Cardiac muscle cell (in vitro differentiated cells and primary cell): ENCODE measurements at places on chromosomes 3 and 15.

DNA sequence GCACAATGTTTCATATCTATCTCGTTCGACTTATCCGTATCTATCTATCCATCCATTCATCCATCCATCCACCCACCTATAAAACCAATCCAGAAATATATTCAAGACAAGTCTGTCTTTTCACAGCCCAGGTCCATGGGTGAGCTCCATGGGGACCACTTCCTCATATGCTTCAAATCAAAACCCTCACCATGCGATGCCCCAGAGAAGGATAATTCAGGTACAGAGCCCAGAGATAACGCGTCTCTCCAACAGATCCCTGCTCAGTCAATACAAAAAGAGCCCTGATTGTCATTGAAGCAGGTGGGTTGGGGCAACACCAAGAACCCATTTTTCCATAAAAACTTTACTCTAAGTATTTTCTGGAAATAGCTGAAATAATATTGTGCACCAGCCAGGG, 47.2 kb downstream of the PCSK6 start:
- DNase-seq: no peak
- no peaks in the 10 kb centered on the region for H3K36me3 ChIP-seq
- H3K27ac ChIP-seq: no peak overlapping the region
- H3K27me3 ChIP-seq: no peaks in the 10 kb centered on the region

DNA sequence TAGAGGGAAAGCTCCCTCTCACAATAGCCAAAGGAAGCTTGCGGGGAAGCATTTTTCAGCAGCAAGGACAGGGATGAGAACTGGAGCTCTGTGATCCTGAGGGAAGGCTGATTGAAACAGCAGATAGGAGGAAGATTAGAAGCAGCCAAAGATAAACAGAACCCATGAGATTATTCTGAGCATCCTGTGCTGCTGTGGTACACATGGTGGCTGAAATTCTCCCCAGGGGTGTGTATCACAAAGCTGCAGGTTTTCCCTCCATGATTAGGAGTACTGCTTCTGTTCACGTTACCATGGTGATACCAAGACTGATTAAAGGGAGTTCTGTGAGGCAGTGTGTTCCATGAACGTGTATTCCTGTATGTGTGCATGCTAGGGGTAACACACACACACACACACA, 30.3 kb upstream of the PSMD6 start:
- H3K36me3 ChIP-seq: no peaks in the 10 kb centered on the region
- peaks cover 4% of the 10 kb centered on the region for H3K4me1 ChIP-seq
- H3K27ac ChIP-seq: no peak overlapping the region

DNA sequence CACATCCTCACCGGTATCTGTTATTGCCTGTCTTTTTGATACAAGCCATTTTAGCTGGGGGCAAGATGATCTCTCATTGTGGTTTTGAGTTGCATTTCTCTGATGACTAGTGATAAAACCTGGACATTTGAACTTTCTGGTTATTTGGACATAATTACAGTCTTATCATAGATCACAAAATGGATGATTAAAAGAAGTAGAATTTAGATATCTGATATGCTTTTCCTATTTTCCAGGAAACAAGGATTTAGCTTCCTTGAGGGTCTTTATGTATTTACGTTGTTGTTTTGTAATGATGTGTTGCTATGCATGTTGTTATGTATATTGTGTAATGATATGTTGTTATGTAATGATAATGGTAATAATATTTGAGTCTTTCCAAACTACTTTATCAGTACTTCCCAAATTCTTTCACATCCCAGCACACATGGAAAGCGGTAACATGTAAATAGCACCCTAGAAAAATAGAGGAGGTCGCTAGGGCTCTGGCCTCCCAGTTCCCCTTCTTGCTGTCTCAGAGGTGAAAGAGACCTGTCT, 53.8 kb downstream of the GJD2 start:
- no peak for DNase-seq
- H3K4me3 ChIP-seq: no peak overlapping the region
- H3K27ac ChIP-seq: no peak overlapping the region
- H3K36me3 ChIP-seq: no peaks in the 10 kb centered on the region
- no peaks in the 10 kb centered on the region for H3K27me3 ChIP-seq
- H3K4me1 ChIP-seq: no peaks in the 10 kb centered on the region

DNA sequence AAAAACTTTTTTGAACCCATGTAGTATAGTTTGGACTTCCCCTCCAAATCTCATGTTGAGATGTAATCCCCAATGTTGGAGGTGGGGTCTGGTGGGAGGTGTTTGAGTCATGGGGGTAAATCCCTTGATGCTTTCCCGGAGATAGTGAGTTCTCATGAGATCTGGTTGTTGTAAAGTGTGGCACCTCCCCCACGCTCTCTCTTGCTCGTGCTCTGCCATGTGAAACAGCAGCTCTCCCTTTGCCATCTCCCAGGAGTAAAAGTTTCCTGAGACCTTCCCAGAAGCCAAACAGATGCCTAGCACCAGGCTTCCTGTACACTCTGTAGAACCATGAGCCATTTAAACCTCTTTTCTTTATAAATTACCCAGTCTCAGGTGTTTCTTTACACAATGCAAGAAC, 16.0 kb upstream of the RNU6-1 start:
- no peaks in the 10 kb centered on the region for H3K27me3 ChIP-seq
- H3K36me3 ChIP-seq: no peaks in the 10 kb centered on the region
- no peak overlapping the region for H3K4me3 ChIP-seq
- H3K27ac ChIP-seq: no peak overlapping the region
- no peaks in the 10 kb centered on the region for H3K4me1 ChIP-seq
- DNase-seq: no peak

GRCh38 chr3:32452009-32452408, 50.6 kb downstream of the CMTM6 start:
- H3K27me3 ChIP-seq: no peaks in the 10 kb centered on the region
- no peak overlapping the region for H3K27ac ChIP-seq
- no peak overlapping the region for H3K4me3 ChIP-seq
- peaks cover 23% of the 10 kb centered on the region for H3K4me1 ChIP-seq
- no peaks in the 10 kb centered on the region for H3K36me3 ChIP-seq

- H3K36me3 ChIP-seq: no peaks in the 10 kb centered on the region
- no peak overlapping the region for H3K4me3 ChIP-seq
- no peak for DNase-seq
- H3K27ac ChIP-seq: no peak overlapping the region
Measured at GRCh38 chr15:30984118-30984517, 7.3 kb downstream of the MTMR10 start.

GRCh38 chr3:13086531-13086981, 13.3 kb upstream of the IQSEC1 start:
- no peak overlapping the region for H3K4me3 ChIP-seq
- H3K4me1 ChIP-seq: no peaks in the 10 kb centered on the region
- no peaks in the 10 kb centered on the region for H3K27me3 ChIP-seq
- no peak for DNase-seq
- no peaks in the 10 kb centered on the region for H3K36me3 ChIP-seq

DNA sequence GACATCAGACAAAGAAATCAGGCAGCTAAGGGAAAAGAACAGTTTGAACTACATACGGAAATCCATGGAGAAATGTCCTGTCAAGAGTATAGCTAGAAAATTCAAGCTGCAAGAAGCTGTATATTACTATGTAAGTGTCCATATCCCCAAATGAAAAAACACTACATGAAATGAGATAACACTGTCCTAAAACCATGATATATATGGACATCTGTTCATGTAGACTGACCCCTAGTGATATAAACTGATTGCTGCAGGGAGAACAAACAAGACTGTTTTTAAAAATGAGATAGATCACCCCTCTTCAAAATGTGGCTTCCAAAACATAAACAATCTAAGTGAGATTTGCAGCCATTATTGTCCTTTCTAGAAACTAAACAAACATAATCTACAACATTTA, 985.6 kb downstream of the EPHA3 start:
- H3K27me3 ChIP-seq: no peaks in the 10 kb centered on the region
- H3K27ac ChIP-seq: no peak overlapping the region
- no peaks in the 10 kb centered on the region for H3K36me3 ChIP-seq
- no peaks in the 10 kb centered on the region for H3K4me1 ChIP-seq
- peak; percentile 50 for DNase-seq
- H3K4me3 ChIP-seq: no peak overlapping the region

DNA sequence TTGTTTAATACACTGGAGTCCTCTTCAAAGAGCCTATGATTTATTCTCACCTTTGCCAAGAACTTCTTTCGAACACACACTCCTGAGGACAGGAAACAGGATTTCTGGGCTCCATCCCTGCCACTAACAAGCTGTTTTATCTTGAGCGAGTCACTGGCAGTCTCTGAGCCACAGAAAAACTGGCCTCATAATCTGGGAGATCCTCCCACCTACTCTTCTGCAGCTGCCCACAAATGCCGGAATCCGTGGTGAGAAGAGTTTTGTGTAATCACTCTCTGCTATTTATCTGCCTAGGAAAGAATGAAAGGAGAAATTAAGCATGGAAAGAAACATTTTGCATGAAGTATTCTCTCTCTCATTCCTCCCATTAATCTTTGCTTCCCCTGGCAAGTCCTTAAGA, 172.0 kb upstream of the TRIM42 start:
- no peaks in the 10 kb centered on the region for H3K4me1 ChIP-seq
- DNase-seq: no peak
- H3K27me3 ChIP-seq: peaks cover 73% of the 10 kb centered on the region

GRCh38 chr3:52215351-52215750, 10.1 kb downstream of the TLR9 start:
- H3K27ac ChIP-seq: no peak overlapping the region
- H3K4me3 ChIP-seq: no peak overlapping the region
- H3K27me3 ChIP-seq: no peaks in the 10 kb centered on the region
- no peak for DNase-seq
- peaks cover 48% of the 10 kb centered on the region for H3K36me3 ChIP-seq

- no peaks in the 10 kb centered on the region for H3K36me3 ChIP-seq
- no peak overlapping the region for H3K4me3 ChIP-seq
- H3K27me3 ChIP-seq: no peaks in the 10 kb centered on the region
- H3K4me1 ChIP-seq: no peaks in the 10 kb centered on the region
Measured at GRCh38 chr3:152177757-152178156, 91.0 kb upstream of the MBNL1 start.

DNA sequence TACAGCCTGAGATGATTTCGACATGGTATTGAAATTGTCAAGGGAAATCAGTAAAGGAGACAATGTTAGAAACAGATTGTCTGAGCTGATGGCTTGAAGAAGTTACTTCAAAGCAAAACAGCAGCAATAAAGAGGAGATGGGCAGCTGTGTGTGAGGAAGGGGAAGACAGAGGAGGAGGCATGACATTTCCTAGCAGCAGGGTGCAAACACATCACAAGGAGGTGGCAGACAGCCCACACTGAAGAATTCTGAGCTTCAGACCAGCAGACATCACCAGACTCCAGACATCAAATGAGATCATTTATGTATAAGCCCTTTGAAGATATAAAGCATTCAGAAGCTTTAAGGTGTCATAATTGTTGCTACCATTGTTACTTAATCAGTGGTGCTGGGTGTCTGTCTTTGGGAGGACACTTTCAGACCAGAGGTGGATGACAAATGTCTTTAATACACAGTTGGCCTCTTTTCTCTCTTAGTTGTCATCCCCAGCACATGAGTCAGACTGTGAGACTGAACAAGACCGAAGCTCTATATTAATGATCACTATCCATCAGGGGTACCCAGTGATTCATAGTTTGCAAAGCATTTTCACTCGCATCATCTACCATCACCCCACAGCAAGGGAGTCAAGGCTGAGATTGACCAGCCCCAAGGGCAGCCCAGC, 203.9 kb downstream of the MINAR1 start:
- H3K27me3 ChIP-seq: no peaks in the 10 kb centered on the region
- no peak overlapping the region for H3K4me3 ChIP-seq
- H3K4me1 ChIP-seq: no peaks in the 10 kb centered on the region
- H3K36me3 ChIP-seq: no peaks in the 10 kb centered on the region
- DNase-seq: no peak
- no peak overlapping the region for H3K27ac ChIP-seq

DNA sequence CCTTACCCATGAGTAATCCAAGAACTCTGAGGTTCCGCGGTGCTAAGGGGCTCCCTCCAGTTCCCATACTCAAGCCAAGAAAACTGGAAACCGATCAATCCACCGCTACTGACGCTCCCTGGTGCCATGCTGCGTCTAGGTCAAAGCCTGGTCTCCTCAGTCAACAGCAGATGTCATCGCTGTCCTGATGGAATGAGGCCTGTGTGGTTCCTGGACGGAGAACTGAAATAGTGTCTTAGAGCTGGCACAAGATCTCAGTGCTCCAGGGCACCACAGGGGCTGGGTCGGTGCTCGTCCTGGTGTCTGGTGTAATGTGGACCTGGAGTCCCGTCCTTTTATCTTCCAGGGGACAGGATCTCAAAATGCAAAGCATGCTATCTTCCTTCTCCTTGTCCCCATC, 373.9 kb upstream of the CFAP20DC start:
- DNase-seq: no peak
- H3K27me3 ChIP-seq: no peaks in the 10 kb centered on the region
- no peak overlapping the region for H3K4me3 ChIP-seq
- no peaks in the 10 kb centered on the region for H3K36me3 ChIP-seq
- no peaks in the 10 kb centered on the region for H3K4me1 ChIP-seq
